Activated naive CD4-positive, alpha-beta T cell (primary cell): ENCODE measurements at places on chromosomes 2 and 18.

DNA sequence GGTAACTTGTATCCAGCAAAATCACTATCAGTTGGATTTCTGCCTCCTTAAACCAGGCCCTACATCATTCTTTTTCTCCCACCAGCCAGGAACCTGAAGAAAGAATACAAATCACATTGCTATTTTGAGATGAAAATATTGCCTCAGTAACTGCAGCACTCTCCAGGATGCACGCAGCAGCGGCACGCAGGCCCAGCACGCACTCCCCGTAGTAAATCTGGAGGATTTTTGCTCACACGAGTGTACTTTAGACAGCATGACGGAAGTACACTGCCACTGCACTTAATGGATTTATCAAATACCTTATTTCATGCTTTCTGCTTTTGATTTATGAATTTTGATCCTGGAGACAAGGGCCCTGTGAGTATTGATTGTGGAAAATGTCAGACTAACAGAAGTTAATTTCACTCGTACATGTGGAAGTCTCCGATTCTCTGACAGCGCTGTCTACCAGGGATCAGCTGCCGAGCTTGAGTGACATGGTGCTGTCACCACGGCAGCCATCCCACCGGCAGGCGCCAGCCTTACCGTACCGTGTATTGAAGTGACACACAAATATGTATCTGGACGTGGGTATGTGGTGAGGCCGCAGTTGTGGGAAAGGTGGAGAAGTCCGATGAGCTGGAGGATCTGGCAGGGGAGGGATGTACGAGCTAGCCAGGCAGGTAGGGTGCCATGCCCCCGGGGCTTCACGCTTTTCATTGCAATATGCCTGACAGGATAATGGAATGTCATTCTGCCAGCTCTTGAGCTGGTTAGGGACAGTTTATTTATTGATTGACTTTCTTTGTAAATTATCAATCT lies 863.7 kb downstream of the GALR1 start:
- DNase-seq, result no peak

DNA sequence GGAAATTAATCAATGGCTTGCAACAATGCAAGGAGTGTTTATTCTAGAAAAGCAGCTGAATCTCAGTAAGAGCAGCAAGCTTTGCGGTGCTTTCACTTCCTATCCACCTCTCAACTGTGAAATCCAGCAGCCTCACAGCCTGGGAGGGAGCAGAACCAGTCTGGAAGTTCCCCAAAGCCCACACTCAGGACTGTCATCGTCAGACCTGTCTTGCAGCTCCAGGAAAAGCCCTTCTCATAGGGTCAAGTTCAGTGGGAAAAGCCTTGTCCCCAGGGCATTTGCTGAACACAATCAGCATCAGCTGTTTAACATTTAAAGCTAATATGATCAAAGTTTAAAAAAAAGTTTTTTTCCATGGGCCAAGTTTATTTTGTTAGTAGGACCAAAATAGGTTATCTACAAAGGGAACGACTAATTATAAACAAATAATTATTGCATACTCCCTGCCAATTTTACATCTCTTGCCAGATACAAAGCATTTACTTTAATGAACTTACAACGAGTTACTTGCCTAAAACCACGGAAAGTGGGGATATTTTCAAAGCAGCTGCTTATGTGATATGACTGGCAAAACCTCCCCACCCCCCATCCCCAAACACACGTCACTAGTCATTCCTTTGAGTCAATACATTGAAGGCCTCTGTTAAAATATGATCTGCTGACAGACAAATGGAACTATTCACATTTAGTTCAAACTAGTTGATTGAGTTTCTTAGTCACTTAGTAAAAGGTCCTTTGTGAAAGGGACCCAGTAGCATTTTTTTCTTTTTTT lies 36.8 kb downstream of the PARD6G start:
- no peak for DNase-seq

GRCh38 chr2:148565272-148565894 lies 79.2 kb upstream of the EPC2 start:
- DNase-seq, result no peak

GRCh38 chr2:173753441-173753840 lies 211.7 kb downstream of the SP3 start:
- DNase-seq, result no peak

DNA sequence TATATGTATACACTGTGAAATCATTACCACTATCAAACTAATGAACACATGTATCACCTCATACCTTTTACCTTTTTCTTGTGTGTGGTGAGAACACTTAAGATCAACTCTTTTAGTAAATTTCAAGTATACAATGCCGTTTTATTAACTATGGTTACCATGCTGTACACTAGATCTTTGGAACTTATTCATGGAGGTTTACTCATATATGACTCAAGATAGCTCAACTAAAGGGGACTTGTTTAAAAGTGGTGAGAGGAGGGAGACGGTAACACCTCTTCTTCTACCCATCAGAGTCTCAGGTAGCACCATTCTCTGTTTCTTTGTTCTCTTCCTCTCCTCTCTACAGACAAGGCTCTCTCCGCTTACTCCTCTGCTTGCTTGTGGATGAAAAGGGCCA lies 36.1 kb upstream of the TMEM178A start:
- no peak for DNase-seq

DNA sequence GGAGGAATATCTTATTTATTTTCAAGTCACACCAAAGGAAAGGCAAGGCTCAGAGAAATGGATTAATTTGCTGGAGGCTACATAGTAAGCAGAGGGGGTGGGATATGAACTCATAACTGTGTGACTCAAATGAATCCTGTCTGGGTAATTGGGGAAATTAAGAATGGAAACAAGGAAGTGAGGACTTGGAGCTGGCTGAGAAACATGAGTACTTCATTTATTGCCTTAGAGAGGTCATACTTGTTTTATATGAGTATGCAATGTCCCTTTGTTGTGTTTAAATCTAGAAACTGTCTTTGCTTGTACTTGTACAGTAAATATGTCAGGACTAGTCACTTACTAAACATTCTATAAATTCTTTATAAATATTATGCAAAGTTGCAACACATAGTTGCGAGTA lies 2166.7 kb upstream of the PIK3C3 start:
- no peak for DNase-seq

- DNase-seq, result no peak
Observed at GRCh38 chr18:23194155-23194996, 59.1 kb downstream of the CABLES1 start.

DNA sequence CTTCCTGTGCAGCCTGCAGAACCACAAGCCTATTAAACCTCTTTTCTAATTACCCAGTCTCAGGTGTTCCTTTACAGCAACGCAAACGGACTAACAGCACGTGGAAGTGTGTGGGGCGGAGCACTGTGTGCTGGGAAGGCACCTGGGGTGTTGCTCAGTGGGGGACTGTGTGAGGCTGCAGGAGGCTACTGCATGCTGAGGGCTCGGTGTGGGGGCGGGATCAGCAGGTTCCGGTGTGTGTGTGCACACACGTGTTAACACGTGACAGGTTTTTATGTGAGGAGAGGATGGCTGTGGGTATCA lies 58.9 kb downstream of the ANKMY1 start:
- DNase-seq, result no peak

DNA sequence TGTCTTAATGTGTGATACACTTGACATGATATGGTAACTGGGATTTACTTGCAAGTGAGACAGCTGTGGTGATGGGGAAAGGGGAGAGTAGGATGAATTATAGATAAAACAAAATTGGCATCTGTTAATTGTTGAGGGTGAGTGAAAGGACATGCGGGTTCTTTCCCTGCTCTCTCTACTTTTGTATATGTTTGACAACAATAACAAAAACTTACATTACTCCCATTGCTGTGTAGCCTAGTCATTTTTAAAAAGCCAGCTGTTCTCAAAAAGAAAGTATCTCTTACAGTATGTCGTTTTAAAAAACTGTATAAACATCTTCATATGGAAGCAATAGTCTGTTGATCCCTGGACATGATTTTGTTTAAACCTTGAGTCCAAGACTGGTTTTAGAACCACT lies 117.6 kb downstream of the MYO1B start:
- no peak for DNase-seq

- DNase-seq, result no peak
Observed at GRCh38 chr18:49030138-49030537, 79.4 kb upstream of the SMAD7 start.

- DNase-seq, result no peak
Observed at GRCh38 chr2:85429924-85430289, 11.4 kb downstream of the SH2D6 start.

DNA sequence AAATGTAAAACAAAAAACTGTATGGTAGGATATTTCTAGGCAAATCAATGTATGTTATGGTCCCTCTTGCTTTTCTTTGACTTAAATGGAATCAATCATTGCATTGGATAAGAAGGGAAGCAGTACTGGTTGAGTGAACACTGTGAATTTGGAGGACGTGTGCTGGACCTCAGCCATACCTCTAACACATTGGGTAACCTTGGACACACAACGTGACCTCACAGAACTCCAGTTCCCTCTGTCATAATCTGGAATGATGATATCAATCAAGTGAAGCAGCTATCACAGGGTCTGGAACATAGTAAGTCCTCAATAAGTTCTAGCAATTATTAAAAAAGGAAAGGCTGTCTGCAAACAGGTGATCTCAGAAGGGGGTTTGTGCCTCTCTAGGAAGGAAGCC lies 474.9 kb upstream of the TCF4 start:
- no peak for DNase-seq

DNA sequence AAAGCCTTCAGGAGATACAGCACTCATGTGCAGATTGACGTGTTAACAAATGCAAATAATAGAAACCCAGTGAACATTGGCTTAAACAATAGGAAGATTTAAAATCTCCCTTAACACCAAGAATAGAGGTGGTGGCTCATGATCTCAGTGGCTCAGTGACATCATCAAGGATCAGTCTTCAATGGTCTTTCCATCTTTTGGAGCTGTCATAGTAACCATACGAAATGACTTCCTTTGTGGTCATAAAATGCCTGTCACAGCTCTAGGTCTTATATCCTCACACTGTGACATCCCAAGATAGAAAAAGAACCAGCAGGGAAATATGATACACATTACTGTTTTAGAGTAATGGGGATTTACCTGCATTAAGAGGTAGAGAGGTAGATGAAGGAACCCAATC lies 59.6 kb upstream of the ACKR3 start:
- DNase-seq, result no peak

GRCh38 chr2:240961910-240962299 lies 36.5 kb upstream of the SNED1 start:
- DNase-seq, result no peak
